T-helper 2 cell treated with Interferon-gamma antibody and Interleukin-4, amounts not matched to agents 5 μg/mL and 100 μg/mL, for 36 hours (primary cell): ENCODE measurements at places on chromosomes 12 and 14.

- no peaks in the 10 kb centered on the region for H3K4me1 ChIP-seq
- no peak overlapping the region for H3K27ac ChIP-seq
- no peaks in the 10 kb centered on the region for H3K36me3 ChIP-seq
- no peak for DNase-seq
These were observed 164.6 kb downstream of the TMEM117 start for GRCh38 chr12:44000309-44000952.

DNA sequence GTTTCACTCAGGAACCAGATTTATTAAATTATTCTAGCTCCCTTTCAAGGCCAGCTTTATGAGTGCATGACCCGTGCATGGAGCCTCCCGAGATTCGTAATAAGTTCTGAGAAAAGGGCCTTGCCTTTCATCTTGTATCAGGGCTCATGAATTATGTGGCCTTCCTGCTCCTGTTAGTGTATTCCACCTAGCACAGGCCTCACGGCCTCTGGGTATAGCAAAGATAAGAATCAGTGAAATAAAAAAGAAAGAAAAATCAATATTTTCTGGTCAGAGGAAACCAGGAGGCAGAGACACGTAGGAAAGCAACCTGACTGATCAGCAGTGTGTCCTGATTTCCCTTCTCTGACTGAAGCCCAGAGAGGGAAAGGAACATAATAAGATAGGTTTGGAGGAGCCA is 111.4 kb downstream of the SLC35F4 start:
- no peaks in the 10 kb centered on the region for H3K4me1 ChIP-seq
- no peak overlapping the region for H3K4me3 ChIP-seq
- no peaks in the 10 kb centered on the region for H3K27me3 ChIP-seq
- H3K36me3 ChIP-seq, result no peaks in the 10 kb centered on the region

- H3K36me3 ChIP-seq, result peaks cover 38% of the 10 kb centered on the region
- H3K4me1 ChIP-seq, result peaks cover 2% of the 10 kb centered on the region
- no peak for DNase-seq
- H3K27ac ChIP-seq, result no peak overlapping the region
- no peaks in the 10 kb centered on the region for H3K27me3 ChIP-seq
- no peak overlapping the region for H3K4me3 ChIP-seq
These were observed 17.0 kb downstream of the NFYB start for GRCh38 chr12:104121001-104121400.

- peaks cover 45% of the 10 kb centered on the region for H3K36me3 ChIP-seq
- H3K27me3 ChIP-seq, result no peaks in the 10 kb centered on the region
- DNase-seq, result no peak
- H3K4me1 ChIP-seq, result peaks cover 6% of the 10 kb centered on the region
These were observed 208.6 kb downstream of the SLC38A4 start for GRCh38 chr12:46617167-46617566.

DNA sequence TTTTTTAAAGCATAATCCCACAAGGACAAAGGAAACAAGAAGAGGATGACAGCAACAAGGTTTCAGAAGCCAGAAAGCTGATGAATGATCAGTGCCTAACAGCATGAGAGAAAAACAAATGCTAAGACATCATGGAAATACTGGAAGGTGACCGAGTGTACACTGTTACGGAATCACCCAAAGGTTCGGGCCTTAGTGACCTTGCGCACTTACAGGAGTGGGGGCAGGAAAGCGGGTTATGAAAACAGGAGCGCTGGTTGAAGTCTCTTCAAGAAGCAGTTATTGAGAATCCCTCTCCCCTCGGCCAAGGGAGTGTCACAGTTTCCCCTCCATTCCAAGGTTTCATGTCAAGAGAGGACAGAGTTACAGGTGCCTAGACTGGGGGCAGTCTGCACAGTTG is 42.6 kb downstream of the SLC25A47 start:
- peaks cover 28% of the 10 kb centered on the region for H3K4me1 ChIP-seq
- peaks cover 69% of the 10 kb centered on the region for H3K36me3 ChIP-seq
- no peak for DNase-seq
- no peak overlapping the region for H3K27ac ChIP-seq
- no peaks in the 10 kb centered on the region for H3K27me3 ChIP-seq
- H3K4me3 ChIP-seq, result no peak overlapping the region

DNA sequence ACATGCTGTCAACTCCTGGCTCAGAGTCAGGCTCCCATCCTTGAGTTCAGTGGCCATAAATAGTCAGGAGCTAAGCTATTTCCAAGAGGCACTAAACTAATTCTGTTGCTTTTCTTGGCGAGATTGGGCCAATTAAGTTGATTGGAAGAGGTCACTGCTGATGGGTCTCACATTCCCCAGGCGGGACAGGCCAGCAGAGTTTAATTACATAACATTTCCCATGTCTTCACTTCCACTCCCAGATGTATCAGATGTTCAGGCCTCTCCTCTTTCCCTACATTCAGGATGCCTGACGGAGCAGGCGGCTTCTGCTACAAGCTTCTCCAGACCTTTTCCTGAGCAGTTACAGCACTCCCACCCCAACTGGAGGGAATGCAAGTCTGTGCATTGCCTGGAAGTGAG is 5.3 kb downstream of the NTF3 start:
- no peak for DNase-seq
- H3K4me3 ChIP-seq, result no peak overlapping the region
- H3K4me1 ChIP-seq, result no peaks in the 10 kb centered on the region
- H3K36me3 ChIP-seq, result no peaks in the 10 kb centered on the region
- no peak overlapping the region for H3K27ac ChIP-seq
